ENCODE measurements at places on chromosomes 12 and 14. TPM values are rescaled to one million over a fixed set of nuclear protein-coding genes. Genes with fewer than 3 reads are reported as not detected.

AICDA gene
- 0.40 TPM for total RNA-seq

- DNase-seq = no peak
Measured at GRCh38 chr14:90830931-90831701, 14.9 kb upstream of the TTC7B start.

- no peak for DNase-seq
Measured at GRCh38 chr14:39033371-39033770, 69.7 kb downstream of the SEC23A start.

- DNase-seq = no peak
Measured at GRCh38 chr14:100155756-100156616, 3.5 kb downstream of the DEGS2 start.
